ENCODE measurements at places on chromosomes 7 and 10.

GRCh38 chr7:85114342-85114741 lies 72.5 kb downstream of the SEMA3D start:
- peak; percentile 71 for DNase-seq

- DNase-seq, result no peak
Observed at GRCh38 chr10:91341686-91342085, 68.5 kb upstream of the HECTD2 start.

GRCh38 chr10:62805231-62806099 lies 945 bp downstream of the ADO start:
- peak; percentile 54 for DNase-seq

- DNase-seq, result no peak
Observed at GRCh38 chr10:60576130-60577069, 186.7 kb upstream of the ANK3 start.

DNA sequence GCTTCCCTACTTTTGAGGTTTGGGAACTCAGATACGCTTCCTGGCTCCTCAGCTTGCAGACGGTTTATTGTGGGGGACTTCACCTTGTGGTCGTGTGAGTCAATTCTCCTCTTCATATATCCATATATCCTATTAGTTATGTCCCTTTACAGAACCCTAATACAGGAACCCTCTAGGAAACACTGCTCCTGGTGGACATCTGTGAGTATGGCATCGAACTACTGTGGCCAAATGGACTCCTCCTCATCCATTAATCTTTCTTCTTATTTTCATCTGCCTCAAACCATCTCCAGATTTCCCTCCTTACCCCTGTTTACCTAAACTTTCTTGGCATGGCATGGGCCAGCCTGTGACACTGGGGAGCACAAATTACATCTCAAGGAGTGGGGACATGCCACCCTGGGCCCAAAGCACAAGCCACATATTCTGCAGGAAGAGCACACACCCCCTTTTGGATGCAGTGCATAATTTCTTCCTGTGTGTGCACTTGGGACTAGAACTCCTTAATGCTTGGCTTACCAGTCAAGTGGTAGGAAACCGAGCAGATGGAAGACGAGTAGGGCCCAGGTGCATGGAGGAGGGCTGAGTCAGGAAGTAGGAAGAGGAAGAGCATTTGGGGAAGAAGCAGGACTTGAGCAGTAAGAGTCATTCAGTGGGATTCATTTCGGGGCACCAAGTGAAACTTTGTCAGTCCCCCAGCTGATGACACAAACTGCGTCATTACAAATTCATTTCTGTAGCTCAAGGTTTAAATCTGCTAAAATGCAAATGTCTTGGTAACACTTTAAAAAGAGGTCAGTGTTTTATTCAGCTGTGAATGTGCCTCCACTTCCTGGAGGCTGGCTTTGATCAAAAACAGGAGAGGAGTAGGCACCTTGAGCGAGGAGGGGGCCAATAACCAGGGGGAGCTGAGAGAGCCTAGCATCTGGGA lies 80.8 kb upstream of the PLXNA4 start:
- peak; percentile 45 for DNase-seq

GRCh38 chr7:157458254-157458633 lies 121.4 kb downstream of the DNAJB6 start:
- no peak for DNase-seq

GRCh38 chr7:112699725-112700513 lies 90.3 kb downstream of the TMEM168 start:
- no peak for DNase-seq

DNA sequence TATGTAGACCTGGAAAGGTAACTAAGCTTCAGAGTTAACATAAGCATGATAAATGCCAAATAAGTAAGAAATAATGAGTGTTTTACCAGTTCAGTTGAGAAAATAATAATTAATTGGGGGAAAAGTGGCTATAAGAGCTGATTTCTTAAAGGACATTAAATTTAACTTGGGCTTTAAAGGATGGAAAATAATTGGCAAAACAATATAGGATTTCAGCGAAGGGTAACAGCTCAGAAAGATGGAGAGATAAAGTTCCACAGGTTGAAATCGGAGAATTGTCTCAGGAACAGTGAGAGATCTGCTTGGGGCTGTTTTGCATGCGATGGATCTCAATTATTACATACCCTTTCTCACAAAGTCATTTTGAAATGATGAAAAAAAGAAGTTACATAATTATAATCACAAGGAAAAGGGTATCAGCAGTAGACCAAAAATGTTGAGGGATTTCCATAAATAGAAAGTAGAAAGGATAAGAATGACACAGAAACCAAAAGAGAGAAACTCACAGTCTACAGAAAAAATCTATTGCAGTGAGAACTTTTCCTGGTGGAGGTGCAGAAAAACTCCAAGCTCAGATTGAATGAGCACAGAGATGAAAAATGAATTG lies 40.1 kb upstream of the ITGB8 start:
- DNase-seq, result no peak

- no peak for DNase-seq
Observed at GRCh38 chr7:73876361-73876760, 15.4 kb downstream of the TMEM270 start.

DNA sequence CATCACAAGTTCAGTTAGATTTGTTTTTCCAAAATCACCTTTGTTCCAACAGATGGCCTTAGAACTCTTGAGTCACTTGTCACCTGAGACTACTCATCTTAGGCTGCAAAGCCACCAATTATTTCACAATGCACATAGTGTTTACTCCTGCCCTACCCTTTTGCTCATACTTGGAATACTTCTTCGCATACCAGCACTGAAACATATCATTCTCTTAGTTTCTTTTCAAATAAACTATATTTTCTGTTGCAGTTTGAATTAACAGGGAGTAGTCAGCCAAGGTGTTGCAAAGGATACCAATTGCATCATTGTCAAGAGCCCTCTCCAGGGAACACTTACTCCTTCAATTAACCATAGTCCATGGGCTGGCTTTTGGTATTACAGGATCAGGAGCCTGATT lies 71.0 kb downstream of the CASD1 start:
- DNase-seq, result peak; percentile 73
